ENCODE measurements at places on chromosomes 2 and 18.
A peak's percentile ranks its signal among the peaks of the same experiment; 100 is the strongest.

- DNase-seq: no peak
Observed at GRCh38 chr2:108632332-108633160, 86.7 kb upstream of the RANBP2 start.

DNA sequence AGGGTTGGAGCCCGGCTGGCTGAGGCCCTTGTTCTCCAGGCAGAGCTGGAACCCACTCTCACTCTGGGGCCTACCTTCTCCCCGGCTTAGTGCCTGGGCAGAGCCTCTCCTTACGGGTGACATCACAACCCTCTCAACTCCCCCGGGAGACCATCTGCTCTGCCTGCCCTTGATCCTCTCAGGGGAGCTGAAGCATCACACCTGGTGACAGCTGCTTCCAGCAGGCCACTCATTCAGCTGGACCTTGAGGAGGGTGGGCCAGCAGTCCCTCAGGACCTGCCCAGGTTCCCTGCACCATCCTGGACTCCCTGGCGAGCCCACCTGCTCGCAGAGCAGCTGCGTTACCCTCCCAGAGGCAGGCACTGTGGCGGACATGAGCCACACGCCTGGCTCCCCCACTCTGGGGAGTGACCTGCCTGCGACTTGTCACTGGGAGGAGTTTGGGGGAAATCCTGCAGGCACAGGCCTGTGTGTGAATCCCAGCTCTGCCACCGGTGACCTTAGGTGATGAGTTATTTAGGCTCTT, 13.1 kb downstream of the HS6ST1 start:
- DNase-seq: no peak

- peak; percentile 53 for DNase-seq
Observed at GRCh38 chr2:120680136-120680761, 55.4 kb upstream of the GLI2 start.

GRCh38 chr2:155975734-155976133, 356.8 kb downstream of the NR4A2 start:
- no peak for DNase-seq

DNA sequence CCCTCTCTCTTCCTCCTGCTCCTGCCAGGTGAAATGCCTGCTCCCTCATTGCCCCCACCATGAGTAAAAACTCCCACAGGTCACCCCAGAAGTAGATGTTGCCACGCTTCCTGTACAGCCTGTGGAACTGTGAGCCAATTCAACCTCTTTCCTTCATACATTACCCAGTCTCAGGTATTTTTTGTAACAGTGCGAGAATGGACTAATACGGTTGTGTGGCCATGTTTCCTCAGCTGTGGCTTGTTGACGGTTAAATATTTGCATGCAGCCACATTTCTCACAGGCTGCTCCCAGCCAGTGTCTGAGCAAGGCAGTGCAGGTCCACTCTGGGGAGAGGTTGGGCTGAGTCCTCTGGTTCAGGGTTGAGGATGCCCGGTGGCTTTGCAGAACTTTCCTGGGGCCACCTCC, 27.8 kb upstream of the COPS8 start:
- no peak for DNase-seq

- DNase-seq: no peak
Observed at GRCh38 chr2:240512666-240513535, 44.9 kb downstream of the ANKMY1 start.

DNA sequence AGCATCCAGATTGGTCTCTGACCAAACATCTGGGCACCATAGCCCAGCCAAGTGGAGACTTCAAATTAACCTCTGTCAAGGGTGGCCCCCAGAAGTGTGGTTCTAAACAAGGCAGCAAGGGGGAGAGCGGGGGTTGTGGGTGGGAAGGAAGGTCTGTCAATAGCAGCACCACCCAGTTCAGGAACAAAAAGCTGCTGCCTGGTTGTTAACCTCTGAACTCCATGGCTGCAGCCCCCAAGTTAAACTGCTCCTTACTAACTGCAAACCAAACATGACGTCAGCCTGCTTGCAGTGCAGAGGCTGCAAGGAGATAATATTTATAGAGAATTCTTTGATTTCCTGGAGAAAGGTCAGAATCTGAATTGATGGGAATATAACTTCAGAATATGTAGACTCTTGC, 76.5 kb downstream of the ARL4C start:
- no peak for DNase-seq

All from activated naive CD4-positive, alpha-beta T cell (primary cell).